ENCODE measurements at places on chromosomes 7 and 10.
A peak's percentile ranks its signal among the peaks of the same experiment; 100 is the strongest.

DNA sequence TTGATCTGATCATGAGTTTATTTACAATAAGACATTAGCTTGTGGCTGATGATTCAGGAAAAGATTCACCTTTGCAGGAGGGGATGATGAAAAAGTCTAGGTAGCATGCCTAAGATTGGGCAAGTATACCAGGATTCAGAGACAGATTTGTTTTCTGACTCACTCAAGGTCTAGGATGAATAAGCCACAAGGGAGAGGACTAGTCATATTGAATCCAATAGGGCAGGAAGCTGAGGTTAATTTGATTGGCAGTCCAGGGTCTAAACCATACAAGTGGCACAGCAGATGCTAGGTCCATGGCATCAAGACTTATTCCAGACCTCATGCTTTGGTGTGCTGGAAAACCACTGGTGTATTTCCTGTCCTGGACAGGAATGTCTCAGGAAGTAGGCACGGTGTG lies 1133.4 kb downstream of the XPNPEP1 start:
- no peak for DNase-seq

- DNase-seq: no peak
Observed at GRCh38 chr10:78570633-78571235, 498.0 kb upstream of the ZMIZ1 start.

DNA sequence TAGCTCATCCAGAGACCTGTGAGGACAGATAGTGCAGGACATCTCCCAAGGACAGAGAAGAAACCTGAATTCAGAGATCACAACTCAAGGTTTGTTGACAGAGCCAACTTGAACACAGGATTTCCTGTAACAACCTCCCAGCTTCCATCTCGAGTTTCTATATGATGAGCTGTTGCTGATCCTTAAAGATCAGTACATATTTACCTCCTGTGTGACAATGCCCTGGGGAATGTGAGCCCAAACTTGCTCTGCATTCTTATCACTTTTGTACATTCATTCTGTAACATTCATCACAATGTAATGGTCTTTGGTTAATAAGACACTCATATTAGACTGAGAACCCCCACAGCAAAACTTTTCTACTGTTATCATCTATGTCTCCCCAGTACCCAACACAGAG lies 468.6 kb downstream of the XPNPEP1 start:
- no peak for DNase-seq

GRCh38 chr7:28069807-28070206 lies 110.8 kb downstream of the JAZF1 start:
- no peak for DNase-seq

DNA sequence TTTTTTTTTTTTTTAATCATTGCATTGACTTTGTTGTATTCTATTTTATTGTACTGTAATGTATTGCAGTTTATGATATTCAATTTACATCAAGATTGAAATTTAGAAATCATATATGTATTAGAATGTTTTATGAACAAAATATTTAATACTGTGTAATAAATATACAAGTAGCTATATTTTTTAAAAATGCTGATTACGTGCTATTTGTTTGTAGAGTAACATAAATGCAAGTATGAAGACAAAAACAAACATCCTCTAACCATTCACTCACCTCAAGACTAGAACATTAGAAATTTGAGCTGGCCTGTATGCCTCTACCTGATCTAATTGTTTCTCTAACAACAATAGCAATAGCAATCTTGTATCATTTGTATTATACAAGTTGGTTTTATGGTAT lies 290.3 kb downstream of the GATA3 start:
- DNase-seq: no peak

DNA sequence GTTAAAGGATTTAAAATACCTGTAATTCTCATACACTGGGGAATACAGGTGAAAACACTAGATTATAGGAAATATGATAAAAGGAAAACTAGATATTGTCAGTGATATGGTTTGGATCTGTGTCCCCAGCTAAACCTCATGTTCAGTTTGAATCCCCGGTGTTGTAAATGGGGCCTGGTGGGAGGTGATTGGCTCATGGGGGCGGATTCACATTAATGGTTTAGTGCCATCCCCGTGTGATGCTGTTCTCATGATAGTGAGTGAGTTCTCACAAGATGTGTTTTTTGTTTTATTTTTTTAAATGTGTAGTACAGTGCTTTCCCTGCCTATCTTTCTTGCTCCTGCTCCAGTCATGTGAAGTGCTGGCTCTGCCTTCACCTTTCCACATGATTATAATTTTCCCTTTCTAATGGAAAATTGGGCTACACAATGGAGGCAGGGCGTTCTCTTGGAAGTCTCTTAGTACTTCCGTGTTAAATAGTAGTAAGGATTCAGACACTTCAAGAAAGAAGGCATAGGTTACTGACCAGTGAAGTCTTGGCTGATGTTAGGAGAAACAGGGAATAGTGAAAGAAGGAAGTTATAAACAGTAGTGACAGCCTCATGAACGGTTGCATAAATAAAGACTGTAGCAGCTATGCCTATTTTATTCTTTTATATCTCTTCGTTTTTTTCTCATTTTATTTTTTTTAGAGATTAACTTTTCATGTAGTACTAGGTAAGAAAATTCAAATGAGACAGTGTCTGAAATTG lies 386.4 kb downstream of the SUGCT start:
- DNase-seq: no peak

DNA sequence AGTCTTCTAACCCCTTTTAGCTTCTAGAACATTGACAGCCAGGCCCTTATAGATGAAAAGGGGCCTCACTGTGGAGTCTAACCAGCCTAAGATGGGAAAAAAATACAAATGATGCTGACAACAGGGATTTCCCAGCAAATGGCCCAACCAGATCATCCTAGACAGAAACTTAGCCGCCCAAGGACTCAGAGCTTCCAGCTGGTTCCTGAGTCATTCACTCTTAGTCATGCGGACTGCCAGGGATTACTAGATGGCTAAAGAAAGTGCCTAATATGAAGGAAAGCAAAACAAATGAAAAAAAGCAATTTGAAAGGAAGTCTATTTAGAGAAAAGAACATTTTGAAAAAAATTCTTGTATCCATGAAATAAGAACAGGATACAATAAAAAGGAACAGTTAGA lies 23.7 kb downstream of the TSPAN14 start:
- no peak for DNase-seq

- DNase-seq: peak; percentile 70
Observed at GRCh38 chr7:134140889-134141867, 14.0 kb downstream of the LRGUK start.

DNA sequence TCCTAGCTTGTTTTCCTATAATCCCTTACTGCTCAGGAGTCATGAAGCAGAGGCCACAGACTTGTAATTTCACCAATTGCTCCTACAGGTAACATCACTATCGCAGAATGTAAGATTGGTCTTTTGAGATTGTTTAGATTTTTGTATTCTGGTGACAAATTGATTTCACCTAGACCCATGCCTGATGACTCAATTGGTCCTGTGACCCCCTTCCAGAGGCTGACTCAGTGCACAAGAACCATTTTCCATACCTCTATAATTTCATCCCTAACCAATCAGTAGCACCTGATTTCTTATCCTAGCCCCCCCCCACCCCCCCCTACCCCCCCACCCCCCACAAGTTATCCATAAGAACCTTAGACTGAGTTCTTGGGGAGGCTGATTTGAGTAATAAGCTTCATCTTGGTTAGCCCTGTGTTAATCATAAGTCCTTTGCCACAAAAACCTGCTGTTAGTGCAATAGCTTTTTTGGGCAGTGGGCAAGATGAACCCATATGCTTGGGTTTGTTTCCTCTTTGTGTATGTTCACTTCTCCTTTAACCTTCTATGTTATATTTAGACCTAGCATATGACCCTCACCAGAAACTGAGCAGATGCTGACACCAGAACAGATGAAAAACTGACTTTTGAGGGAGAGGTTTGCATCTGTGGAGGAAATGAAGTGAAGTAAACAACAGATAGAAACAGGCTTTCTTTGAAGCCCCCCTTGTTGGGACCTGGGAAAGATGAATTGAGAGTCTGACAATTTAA lies 187.1 kb downstream of the KIF20B start:
- DNase-seq: no peak

GRCh38 chr10:127406018-127406550 lies 143.0 kb upstream of the NPS start:
- no peak for DNase-seq

- DNase-seq: no peak
Observed at GRCh38 chr10:44804661-44805060, 106.5 kb upstream of the TMEM72 start.

- peak; percentile 17 for DNase-seq
Observed at GRCh38 chr7:137306748-137307147, 36.8 kb downstream of the PTN start.

GRCh38 chr10:99611326-99611725 lies 8.9 kb downstream of the SLC25A28 start:
- no peak for DNase-seq

GRCh38 chr7:76286842-76287403 lies 15.6 kb upstream of the HSPB1 start:
- DNase-seq: no peak

- DNase-seq: no peak
Observed at GRCh38 chr7:148709014-148709413, 10.3 kb downstream of the CUL1 start.
